Left renal pelvis (tissue), 4 donors: ENCODE measurements at places on chromosomes 5 and 9. TPM values are rescaled to one million over a fixed set of nuclear protein-coding genes. Genes with fewer than 3 reads are reported as not detected.

DNA sequence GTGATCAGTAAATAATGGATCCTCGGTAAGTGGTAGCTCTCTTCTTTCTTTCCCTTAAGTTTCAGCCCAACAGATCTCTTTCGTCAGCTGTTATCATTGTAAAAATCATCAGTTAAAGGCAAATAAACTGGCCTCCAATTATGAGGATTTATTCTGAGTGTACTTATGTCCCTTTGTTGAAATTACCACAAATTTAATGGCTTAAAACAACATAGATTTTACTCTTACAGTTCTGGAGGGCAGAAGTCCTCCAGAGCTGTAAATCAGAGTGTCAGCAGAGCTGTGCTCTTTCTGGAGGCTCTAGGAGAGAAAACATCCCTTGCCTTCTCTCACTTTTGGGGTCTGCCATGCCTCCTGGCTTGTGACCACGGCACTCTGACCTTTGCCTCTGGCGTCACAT lies 104.6 kb downstream of the INSYN2B start:
- peak; percentile 42 for DNase-seq

DNA sequence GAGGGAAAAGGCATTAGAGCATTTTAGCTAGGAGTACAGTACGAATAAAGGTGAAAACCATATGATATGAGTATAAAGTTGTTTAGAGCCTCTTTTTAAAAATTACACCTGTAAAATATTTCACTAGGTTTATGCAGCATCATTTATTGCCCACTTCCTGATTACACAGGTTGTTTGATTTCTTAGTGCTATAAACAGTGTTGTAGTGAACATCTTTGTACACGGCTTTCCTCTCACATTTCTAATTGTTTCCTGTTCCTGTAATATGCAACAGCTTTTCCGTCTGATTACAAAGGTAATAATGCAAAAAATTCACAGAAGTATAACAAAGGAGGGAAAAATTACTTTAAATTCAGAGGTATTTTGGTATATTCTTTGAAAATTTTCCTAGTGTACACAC lies 13.0 kb downstream of the STOM start:
- no peak for DNase-seq

DNA sequence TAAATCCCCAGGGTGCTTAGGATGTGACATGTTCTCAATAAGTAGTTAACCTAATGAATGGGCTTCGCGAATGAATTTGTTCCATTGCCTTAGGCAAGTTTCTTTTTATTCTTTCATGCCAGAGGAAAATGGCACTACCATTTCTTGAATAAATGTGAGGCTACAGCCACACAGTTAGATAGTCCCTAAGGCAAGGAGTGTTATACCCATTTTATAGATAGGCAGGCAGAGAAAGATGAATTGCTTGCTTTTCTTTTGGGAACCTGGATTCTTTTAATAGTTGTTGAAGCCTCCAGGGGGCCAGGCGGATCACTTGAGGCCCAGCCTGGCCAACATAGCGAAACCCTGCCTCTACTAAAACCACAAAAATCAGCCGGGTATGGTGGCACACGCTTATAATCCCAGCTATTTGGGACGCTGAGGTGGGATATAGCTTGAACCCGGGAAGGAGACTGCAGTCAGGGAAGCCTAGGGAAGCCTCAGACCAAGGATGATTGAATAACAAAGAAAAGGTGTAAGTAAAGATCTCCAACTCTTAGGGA lies 943 bp downstream of the NOP16 start:
- DNase-seq, result no peak

IL4 gene
- not detected for polyA plus RNA-seq

PRRX2 gene
- 1.2 TPM for polyA plus RNA-seq

EGFL7 gene
- polyA plus RNA-seq, result 29.0 TPM

GRCh38 chr9:99489060-99489413 lies 267.0 kb downstream of the SEC61B start:
- DNase-seq, result no peak

DNA sequence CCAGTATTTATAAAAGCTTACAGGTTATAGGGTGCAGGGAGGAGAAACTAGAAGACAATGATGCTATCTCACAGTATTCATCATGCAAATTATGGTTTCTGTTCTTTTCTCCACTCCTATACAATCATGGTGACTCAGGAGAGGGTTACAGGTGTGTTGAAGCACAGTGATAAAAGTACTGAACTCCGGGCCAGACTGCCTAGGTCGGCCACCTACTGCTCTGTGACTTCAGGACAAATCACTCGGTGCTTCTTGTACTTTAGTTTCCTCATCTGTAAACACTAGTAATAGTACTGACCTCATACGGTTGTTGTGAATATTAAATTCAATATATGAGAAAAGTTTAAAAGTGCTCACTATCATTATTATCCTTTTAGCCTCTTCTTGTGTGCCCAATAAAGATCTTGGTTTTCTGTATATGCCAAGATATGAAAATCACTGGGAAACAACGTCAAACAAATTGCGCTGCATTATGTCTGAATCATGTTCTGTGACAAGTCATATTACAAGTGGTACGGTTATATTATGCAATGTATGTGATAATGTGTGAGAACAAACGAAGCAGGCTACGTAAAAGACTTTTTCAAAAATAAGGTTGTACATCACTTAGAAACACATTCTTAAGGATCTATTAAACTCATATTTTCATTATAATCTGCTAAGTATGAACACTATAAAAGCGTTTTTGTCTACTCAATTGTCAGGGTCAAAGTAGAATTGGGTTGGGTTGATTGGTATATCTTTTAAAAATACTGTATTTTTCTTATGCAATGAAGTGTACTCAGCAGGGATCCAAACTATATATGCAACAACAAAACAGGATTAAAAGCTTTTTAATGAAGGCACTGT lies 153.3 kb downstream of the EFNA5 start:
- no peak for DNase-seq

DNA sequence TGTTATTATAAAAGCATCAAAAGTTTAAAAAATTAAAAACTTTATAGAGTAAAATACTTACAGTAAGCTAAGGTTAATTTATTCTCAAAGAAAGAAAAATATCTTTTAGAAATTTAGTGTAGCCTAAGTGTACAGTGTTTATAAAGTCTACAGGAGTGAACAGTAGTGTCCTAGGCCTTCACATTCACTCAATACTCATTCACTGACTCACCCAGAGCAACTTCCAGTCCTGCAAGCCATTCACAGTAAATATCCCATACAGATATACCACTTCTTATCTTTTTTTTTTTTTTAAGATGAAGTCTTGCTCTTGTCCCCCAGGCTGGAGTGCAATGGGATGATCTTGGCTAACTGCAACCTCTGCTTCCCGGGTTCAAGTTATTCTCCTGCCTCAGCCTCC lies 73.1 kb upstream of the FST start:
- no peak for DNase-seq

TAS2R1 gene
- polyA plus RNA-seq, result not detected

- no peak for DNase-seq
These were observed 9.4 kb downstream of the DMAC1 start for GRCh38 chr9:7790022-7790818.

DNA sequence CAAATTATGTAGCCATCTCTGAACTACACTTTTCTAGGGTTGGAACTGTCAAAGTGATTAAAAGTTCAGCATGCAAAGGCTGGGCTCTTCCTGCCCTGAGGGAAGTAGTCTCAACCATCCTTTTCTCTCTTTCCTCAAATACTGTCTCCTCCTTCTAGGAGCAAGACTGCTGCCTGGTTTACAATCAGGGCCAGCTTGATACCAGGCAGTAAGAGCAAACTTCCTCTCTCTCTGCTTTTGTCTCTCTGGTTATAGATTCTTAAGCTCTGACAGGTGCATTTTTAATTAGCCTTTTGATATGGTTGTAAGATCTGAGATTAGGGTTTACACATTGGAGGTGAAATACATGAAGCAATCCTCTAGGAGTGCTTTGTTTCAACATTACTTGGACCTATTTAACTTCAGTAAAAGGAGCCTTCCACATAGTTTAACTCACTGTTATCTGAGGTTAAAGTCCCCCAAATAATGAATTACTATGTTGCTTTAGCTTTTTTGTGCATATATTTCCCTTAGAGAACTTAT lies 436.1 kb downstream of the SPATA31D1 start:
- DNase-seq, result no peak

GRCh38 chr5:530001-530955 lies 6.0 kb upstream of the SLC9A3 start:
- no peak for DNase-seq

DNA sequence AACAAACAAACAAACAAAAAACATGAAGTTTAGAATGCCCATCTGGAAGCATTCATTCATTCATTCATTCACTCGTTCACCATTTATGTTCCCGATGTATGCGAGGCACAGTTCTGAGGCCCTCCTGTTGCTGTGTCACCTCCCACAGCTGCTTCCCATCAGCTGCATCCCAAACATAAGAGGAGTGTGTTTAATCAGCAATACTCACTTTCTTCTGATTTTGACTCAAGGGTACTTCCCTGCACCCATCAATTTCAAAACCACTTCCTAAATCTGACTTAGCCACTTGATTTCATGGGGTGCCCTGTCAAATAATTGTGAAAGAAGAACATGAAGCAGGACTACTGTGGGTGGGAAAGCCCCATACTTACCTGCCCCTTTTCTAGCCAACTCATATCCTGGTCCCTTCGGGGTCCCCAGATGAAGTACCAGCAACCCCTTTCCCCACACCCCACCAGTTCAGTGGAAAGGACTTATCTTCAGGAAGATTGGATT lies 128.0 kb upstream of the IL12B start:
- DNase-seq, result no peak

DNA sequence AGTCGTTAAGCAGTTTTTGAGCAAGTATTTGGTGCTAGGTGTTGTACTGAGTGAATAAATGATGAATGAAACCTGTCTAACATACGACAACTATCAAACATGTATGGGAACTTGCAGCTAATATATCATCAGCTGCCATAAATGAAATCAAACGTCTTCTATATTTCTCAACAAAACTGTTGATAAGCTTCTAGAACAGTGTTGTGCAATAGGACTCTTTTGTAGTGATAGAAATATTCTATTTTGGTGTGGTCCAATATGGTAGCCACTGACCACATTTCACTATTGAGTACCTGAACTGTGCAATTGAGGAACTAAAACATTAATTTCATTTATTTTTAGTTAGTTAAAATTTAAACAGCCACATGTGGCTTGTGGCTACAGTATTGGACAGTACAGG lies 16.3 kb upstream of the FYB1 start:
- no peak for DNase-seq
